Posterior vena cava (tissue), 2 donors: ENCODE measurements at places on chromosomes 11 and 22. TPM values are rescaled to one million over a fixed set of nuclear protein-coding genes. Genes with fewer than 3 reads are reported as not detected.

- DNase-seq: no peak
These were observed 8.7 kb upstream of the PAX6 start for GRCh38 chr11:31819621-31820437.

- peak; percentile 78 for DNase-seq
These were observed 801 bp downstream of the SESN3 start for GRCh38 chr11:95229993-95230809.

- peak; percentile 87 for DNase-seq
These were observed 457 bp downstream of the CPSF7 start for GRCh38 chr11:61429346-61429690.

DNA sequence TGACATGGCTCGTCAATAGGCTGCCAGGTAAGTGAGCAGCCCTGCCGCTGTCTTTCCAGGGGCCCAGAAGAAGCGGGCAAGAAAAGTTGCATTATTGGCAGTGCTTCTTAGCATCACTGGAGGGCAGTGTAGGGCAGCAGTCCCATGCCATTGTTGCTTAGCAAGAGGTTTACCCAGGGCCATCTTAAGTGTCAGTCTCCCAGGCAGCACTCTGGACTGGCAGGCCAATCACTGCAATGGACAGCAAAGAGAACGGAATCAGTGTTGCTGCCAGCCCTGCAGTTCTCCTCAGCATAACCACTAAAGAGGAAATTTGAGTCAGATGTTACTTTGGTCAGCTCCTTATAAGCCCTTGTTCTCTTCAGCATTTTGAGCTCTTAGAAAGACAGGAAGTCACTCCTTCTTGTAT lies 13.4 kb upstream of the GRK2 start:
- no peak for DNase-seq

DNA sequence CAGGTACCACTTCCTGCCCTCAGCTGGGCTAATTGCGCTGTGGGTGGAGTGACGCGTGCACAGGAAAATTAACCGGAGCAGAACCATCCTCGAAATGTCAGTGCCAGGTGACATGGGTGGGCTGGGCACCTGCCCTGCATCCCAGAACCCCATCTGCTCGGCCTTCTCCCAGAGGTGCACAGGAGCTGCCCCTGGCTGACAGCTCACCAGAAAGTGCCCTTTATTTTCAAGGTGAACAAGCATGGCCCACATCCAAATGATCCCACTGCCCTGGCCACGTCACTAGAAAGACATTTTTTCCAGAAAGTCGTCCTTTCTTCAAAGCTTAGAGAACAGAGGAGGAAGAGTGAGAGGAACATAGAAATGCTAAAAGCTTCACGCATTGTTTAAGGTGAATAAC lies 4.1 kb upstream of the ELFN2 start:
- DNase-seq: no peak

ROBO4 gene
- 23.4 TPM for total RNA-seq

MYBPC3 gene
- 0.37 TPM for total RNA-seq

FOLH1 gene
- 2.5 TPM for total RNA-seq
